ENCODE measurements at places on chromosomes 5 and 9.

- no peak for DNase-seq
These were observed 222.3 kb downstream of the CD180 start for GRCh38 chr5:66974256-66974655.

GRCh38 chr9:75148561-75148960 lies 60.2 kb downstream of the OSTF1 start:
- DNase-seq = peak; percentile 97

GRCh38 chr5:55230086-55230629 lies 3.0 kb upstream of the MCIDAS start:
- DNase-seq = no peak

DNA sequence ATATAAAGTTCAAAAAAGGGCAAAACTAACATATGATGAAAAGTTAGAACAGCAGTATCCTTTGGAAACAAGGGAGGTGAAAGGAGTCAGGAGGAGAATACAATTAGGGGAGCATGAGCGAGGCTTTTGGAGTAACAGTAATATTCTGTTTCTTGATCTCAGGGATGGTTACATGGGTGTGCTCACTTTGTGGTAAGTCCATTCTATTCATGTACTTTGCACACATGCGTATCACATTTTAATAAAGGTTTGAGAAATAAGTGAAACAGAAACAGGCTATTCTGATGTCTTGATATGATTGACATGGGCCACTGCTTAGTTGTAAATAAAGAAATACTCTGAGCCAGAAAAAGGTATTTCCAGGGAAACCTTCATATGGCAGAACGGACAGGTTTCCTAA lies 208.8 kb downstream of the SPOCK1 start:
- DNase-seq = no peak

- no peak for DNase-seq
These were observed 59.1 kb downstream of the BARX1 start for GRCh38 chr9:93896093-93896492.

DNA sequence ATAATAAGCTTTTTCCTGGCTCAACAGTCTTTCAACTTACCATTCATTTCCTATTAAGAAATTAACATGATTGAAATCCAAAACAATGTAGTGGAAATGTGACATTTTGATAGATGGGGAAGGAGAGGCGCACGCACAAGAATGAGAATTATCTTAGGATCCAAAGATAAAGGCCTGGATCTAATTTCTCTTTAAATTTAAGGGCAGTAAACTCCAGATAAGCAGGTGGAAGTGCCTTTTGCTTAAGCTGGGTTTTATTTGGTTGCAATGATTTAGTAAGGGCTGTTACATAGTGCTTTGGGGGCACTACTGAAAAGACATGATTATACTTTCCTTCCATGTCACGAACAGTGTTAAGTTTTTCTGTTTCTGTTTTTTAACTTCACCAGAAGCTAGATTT lies 17.3 kb downstream of the EQTN start:
- no peak for DNase-seq

- DNase-seq = no peak
These were observed 120.3 kb downstream of the MUSK start for GRCh38 chr9:110788871-110789270.

DNA sequence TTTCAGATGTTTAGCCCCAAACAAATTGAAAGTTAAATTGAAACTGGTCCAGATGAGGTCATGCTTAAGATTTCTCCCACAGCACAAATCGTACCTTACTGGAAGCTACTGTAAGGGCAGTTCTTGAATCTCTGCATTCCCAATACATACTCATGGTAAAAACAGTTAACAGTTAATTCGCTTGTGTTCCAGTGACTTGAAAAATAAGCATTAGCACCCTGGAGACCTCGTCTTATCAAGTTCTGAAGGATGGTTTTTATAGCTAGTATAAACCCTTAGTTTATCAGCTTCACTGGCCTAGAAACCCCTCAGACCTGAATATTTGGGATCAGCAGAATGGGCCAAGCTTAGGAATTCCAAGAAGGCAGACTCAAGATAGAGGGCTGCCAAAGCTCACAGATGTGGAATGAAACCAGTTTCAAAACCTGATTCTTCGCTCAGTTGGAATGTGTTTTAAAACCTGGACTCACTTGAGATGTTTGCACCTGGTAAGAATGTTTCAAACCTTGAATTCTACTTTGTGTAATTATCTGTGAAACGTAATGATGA lies 103.6 kb downstream of the C9orf152 start:
- DNase-seq = peak; percentile 80

DNA sequence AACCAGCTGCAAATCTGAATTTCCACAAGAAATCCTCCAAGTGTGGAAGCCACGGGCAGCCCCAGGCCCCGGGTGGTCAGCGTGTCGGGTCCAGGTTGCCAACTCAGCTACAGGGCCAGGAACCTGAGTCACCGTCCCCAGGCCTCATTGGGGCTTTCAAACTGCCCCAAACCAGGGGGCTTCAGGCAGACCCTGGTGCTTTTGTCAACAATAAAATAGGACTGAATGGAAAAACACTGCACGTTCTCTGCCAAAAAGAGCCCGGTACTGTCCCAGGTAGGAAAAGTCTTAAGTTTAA lies 24.0 kb downstream of the GFPT2 start:
- no peak for DNase-seq

- no peak for DNase-seq
These were observed 451.7 kb upstream of the DAP start for GRCh38 chr5:11212706-11213105.

DNA sequence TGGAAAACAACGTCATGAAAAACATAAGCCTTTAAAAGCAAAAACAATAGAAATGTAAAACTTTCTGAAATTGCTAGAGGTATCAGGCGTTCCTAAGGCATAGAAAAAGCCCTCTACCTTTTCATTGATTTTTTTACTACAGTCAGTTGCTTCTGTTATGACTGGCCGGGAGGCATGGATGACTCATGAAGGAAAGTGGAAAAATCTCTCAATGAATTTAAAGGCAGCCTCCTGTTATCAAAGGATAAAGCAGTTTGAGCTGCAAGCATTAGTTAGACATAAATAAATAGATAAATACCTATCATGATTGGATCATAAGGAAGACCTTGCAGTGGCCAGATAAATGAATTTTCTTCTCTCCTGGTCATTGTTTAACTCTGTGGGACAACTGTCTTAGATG lies 281.6 kb downstream of the MAST4 start:
- DNase-seq = peak; percentile 60

- DNase-seq = no peak
These were observed 741.3 kb downstream of the TLE1 start for GRCh38 chr9:80948066-80948465.

GRCh38 chr9:137784641-137785513 lies 92.7 kb upstream of the CACNA1B start:
- DNase-seq = no peak

GRCh38 chr5:163459462-163459818 lies 462 bp downstream of the NUDCD2 start:
- DNase-seq = peak; percentile 51

DNA sequence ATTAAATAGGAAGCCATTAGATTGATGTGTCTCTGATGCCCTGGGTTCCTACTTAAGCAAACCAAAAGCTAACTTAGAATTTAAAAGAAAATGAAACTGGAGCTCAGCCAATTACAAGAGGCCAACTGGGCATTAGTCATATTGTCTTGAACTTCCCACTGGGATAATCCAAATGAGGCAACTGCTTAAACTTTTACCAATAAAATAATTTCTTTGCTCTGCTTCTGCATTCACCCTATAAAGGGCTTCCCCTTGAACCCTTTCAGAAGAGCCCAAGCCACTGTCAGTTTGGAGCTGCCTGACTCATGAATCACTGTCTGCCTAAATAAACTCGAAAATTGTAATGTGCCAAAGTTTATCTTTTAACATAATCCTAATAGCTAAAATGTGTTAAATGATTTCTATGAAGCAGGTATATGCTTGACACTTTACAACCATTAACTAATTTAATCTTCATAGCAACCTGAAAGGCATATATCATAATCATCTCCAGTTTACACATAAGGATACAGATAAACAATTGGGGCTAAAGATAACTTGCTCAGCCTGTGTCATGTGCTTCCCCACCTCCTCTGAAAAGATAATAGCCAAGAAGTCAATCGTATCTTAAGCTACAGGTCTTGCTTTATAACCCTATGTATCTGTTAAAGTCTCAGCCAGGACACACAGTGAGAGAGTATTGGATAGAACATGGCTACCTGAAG lies 11.5 kb downstream of the GPR150 start:
- DNase-seq = peak; percentile 83

DNA sequence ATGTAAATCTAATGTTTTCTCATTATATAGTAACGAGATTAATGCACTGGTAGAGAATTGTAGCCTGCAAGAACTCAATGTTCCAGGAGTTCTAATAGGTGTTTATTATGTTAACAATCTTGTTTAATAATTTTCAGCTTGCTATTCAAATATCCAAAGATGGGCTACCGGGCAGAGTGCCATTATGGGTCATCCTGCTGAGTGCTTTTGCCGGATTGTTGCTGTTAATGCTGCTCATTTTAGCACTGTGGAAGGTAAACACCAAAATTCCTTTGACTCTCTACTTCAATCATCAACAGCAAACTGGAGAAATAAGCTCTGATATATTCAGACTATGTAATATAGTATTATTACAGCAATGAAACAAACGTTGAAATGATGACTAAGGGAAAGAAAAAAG lies 41.9 kb upstream of the ITGA2 start:
- DNase-seq = peak; percentile 82

DNA sequence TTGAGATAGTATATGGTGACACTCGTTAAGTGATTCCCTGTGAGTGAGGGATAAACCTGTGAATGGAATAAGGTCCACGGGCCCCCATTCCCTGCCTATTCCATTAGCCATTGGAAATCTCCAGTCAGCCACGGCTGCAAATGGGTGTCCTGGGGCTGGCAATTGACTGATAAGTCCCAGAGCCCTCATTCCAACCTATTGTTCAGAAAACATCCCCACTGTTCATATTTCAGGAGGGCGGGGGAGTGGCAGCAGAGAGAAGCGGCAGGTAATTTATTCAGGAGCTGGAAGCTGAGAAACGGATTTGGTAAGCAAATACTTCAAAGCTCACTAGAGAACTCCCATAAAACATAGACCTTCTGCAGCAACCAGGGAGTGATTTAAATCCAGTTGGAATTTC lies 42.0 kb downstream of the TMEM174 start:
- no peak for DNase-seq

GRCh38 chr5:177390363-177391300 lies 6.4 kb downstream of the SLC34A1 start:
- DNase-seq = peak; percentile 88

GRCh38 chr9:456365-456764 lies 241.7 kb downstream of the DOCK8 start:
- DNase-seq = no peak

DNA sequence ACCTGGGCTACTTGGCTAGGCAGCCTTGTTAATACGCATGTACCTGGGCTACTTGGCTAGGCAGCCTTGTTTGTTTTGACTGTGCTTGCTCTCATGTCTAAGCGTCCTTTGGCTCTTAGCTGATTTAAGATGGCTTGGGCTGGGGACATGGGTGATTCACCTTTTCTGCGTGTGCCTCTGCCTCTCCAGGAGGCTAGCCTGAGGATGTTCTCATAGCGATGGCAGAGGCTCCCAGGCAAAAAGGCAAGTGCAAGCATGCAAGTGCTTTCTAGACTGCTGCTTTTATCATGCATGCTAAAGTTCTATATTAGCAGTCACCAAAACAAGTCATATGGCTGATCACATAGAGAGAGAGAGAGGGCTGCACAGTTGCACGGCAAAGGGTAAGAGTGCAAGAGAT lies 300.5 kb downstream of the IRX1 start:
- DNase-seq = no peak

GRCh38 chr9:136075134-136075841 lies 19.8 kb downstream of the NACC2 start:
- no peak for DNase-seq

DNA sequence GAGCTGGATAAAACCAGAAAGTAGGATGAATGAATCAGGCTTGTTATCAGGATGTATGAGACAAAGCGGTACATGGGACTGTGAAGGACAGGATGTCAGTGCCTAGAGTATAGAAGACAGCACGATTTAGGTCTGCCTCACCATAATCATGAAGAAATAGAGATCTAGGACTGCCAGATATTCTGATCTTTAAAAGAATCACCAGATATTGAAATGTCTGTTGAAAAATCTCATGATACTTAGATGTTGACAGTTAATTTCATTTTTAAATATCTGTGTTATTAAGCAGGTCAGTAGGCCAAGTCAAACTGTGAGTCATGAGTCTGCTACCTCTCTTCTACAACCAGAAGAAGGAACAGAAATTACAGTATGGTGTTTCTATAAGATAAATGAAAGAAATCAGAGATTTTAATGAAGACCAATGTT lies 65.0 kb downstream of the ST8SIA4 start:
- peak; percentile 50 for DNase-seq

GRCh38 chr9:18056993-18057369 lies 417.0 kb upstream of the ADAMTSL1 start:
- DNase-seq = no peak

- no peak for DNase-seq
These were observed 55.0 kb upstream of the TRPC7 start for GRCh38 chr5:136420168-136420898.

- peak; percentile 98 for DNase-seq
These were observed 14.3 kb downstream of the MCCC2 start for GRCh38 chr5:71601222-71602026.

GRCh38 chr5:14356305-14356704 lies 213.2 kb downstream of the TRIO start:
- DNase-seq = no peak

GRCh38 chr9:116099821-116100220 lies 53.8 kb upstream of the PAPPA start:
- peak; percentile 69 for DNase-seq

DNA sequence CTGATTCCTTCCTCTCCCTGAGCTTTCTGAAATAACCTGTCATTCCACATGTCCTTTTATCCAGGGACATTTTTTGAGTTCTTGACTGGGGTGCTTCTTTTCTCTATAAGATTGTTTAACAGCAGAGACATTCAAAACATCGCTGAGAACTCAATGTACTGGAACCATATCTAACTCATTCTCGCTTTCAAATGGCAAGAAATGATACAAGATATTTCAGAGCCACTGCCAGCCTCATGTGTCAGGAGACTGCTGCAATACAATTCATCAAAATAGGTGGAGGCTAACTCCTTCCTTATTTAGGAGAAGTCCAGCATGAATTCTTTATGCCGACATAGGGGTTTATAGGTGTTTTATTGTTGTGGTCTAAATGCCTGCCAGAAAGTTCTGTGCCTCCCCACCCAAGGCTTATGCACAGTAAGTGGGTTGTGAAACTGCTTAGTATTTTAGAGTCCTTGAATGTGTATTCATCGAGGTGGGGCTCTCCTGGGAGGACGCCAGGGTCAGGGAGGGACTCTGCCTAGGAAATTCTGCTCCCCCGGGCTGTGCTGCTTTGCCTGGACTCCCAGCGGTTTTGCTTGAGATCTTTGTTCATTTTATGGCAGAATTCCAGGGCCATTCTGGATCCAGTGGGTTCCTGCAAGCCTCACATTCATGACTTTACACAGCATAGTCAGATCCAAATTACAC lies 53.9 kb downstream of the ZNF474 start:
- peak; percentile 79 for DNase-seq

- peak; percentile 43 for DNase-seq
These were observed 101.2 kb downstream of the MSX2 start for GRCh38 chr5:174825587-174825986.

DNA sequence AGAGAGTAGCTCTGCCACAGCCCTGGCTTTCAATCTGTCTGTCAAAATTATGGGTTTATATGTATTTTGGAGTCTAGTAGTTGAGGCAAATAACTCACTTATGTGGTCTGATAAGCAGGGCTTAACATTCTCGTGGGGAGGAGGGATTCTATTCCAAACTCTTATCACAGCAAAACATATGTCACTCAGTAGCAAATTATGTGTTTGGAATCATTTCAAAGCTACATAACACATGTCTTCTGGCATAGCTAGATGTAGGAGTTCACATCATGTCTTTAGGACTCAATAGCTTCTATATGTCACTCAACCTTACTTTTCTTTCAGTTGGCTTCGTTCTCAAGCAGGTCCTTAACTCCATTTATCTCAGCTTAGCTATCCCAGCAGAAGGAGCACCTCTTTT lies 144.5 kb upstream of the SEMA6A start:
- no peak for DNase-seq

Measured in choroid plexus epithelial cell (primary cell).